ENCODE measurements at places on chromosomes 5 and 9.

DNA sequence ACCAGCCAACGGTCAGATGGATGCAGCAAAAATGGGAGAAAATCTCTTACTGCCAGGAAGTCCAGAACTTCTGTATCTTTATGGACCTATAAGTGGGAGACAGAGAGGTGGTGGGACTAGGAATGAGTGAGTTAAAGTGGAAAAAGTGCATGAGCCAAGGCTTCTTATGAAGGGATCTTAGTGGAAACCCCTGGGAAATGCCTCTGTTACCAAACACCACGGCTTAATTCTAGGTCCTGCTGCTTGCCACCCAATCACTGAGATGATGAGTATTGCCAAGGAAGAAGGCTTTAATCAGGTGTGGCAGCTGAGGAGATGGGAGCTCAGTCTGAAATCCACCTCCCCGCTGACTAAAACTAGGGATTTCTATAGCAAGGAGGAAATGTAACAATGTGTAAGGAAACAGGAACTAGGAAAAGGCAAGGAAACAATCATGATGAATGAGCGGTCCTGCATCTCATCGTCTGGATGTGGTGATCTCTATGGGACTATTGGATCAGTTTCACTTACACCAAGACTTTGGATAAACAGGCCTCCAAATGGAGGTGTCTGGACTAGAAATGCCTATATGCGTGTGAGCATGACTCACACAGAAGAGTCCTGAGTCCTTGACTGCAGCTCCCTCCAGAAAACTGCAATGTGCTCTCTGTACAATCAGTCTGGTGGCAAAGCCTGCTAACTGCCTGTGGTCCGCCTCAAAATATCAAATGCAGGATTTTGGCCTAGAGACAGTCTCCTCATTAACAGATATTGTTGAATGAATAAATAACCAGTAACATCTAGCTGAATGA is 98.2 kb upstream of the PRR16 start:
- DNase-seq: no peak

GRCh38 chr9:24382566-24382965 is 163.1 kb downstream of the IZUMO3 start:
- no peak for DNase-seq

DNA sequence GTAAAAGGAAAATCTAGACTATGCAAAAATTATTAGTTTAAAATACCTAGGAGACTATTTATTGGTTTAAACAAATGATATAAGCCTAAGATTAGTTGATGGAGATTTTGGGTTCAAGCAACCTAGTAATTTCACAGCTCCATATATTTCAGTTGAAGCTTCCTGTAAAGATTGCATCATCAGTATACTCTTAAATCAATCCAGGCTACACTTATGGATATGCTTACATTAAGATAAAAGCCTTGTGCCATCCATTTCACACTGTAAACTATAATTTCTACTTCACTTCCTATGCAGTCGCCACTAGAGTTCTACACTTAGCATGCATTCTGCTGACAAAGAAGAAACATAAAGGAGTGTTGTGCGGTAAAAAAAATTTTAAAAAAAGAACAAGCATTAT is 7.3 kb upstream of the LIX1 start:
- DNase-seq: no peak

- DNase-seq: no peak
Measured at GRCh38 chr5:173767574-173768266, 120.4 kb upstream of the CPEB4 start.

GRCh38 chr5:73417303-73418034 is 31.1 kb downstream of the FOXD1 start:
- DNase-seq: no peak

DNA sequence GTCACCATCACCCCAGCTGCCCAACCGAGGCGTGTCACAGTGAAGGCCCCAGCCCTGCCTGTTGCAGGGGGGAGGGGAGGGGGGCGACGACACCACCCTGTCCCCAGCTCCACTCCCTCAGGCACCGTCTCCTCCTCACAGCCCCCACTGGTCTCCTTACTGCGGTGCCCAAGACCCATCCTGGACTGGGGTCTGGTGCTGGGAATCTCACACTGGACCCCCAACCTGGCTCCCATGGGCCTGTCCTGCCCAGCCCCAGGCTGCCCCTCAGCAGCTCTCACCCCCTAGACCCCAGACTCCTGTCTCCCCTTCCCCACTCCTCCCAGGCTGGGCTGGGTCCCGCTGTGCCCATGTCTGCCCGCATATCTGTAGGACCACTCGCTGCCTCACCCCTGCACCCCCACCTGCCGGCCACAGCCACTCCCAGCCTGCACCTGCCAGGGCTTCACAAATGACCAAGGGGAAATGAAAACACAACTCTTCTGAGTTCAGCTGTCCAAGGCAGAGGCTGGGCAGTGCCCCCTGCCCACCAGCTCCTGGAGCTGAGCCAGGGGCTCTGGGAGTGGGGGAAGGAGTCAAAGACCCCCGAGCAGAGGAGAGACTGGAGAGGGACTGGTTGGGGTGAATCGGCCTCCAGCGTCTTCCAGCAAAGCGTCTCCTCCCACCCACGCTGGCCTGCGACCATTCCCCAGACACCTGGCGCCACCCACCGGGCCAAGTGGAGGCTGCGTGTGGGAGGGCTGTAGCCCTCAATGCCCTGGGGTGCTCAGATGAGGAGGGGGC is 32.6 kb upstream of the EGFL7 start:
- no peak for DNase-seq

DNA sequence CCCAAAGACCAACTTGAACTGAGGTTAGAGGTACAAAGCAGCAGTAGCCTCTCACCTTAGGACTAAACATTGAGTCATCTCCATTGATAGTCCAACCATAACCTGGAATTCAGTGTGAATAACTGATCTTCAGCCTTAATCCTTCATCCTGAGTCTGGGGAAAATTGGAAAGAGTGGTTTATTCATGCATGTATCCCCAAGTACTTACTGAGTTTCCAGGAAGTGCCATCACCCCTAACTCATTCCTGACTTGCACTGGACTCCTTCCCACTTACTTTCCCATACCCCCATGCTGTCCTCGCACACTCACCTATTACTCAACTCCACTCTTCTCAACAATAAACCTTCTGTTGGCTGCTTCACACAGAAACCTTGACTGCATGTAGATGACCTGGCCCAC is 161.4 kb upstream of the ZNF462 start:
- no peak for DNase-seq

DNA sequence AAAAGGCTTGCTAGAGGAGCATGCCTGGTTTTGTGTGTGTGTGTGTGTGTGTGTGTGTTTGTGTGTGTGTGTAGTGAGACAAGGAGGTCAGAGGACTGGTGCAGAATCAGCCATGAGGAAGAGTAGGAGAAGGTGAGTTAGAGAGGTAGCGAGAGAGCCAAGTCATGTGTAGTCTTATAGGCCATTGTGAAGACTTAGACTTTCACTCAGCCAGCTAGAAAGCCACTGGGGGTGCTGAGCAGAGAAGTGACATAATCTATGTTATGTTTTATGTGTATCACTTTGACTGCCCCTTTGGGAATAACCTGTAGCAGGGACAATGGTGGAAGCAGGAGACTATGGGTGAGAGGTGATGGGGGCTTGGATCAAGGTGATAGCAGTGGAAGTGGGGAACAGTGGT is 180.5 kb upstream of the CLINT1 start:
- no peak for DNase-seq

DNA sequence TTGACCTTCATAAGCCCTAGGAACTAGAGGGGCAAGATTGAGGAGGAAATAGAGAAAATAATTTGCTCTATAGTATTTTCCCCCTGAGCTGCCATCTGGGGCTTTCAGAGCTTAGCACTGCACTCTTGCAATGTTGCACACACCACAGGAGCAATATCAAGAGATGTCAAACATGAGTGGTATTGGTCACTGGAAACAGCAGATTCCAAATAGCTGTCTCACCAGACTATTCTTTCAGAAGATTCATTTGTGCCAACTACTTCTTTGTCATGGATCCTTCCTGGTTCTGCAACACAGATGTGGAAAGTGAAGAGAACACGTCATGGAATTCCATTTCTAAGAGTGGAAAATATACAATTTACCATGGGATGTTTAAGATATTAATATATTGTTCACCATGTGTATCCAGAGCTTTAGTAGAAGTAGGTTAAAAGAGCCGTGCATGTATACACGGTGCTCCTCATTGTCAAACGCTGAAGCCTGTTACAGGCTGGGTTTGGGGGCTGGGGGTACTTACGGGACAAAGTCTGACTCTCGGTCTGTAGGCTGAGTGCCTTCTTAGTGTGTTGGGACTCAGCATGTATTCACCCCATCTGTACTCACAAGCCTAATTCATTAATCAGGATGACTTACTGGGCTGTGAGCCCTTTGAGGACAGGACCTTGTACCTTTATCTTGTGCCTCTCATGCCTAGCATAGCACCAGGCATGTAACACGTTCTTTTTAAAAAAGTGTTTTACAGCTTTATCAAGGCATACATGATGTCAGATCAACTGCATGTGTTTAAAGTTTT is 31.4 kb upstream of the GDNF start:
- DNase-seq: no peak

GRCh38 chr9:34559624-34560455 is 29.7 kb downstream of the CNTFR start:
- DNase-seq: no peak

DNA sequence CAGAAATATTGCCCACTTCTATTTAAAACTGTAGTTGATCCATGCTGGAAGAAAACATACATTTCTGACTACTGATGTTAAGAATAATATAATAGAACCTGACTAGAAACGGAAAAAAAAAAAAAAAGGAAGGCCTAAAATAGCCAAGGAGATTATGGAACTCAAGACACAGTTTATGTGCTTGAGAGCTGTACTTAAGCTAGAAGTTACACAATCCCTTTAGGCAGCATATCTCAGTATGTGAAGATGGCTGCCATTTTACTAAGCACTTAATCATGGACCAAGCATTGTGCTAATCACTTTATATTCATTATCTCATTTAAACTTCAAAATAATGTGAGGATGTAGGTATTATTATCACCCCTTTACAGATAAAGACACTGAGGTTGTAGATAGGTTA is 73.0 kb upstream of the NR4A3 start:
- no peak for DNase-seq

- DNase-seq: no peak
Measured at GRCh38 chr5:40499518-40500273, 180.0 kb upstream of the PTGER4 start.

DNA sequence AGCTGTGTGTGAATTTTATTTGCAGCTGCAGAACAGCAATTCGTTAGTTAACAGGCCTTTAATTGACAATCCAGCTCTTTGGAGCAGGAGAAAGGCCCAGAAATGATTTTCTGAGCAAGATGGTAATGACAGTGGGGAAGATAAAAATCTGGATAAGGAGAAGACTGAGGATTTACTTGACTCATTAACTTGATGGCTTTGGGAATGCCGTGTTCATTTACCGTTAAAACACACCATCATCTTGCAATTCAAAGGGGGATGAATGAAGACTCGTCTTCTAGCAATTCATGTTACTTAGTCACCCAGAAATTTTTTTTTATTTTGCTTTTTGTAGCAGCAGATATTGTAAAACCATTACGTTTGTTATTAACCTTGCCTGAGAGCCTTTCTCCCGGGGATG is 52.0 kb downstream of the PTTG1 start:
- no peak for DNase-seq

- no peak for DNase-seq
Measured at GRCh38 chr9:4894076-4894475, 91.0 kb upstream of the JAK2 start.

DNA sequence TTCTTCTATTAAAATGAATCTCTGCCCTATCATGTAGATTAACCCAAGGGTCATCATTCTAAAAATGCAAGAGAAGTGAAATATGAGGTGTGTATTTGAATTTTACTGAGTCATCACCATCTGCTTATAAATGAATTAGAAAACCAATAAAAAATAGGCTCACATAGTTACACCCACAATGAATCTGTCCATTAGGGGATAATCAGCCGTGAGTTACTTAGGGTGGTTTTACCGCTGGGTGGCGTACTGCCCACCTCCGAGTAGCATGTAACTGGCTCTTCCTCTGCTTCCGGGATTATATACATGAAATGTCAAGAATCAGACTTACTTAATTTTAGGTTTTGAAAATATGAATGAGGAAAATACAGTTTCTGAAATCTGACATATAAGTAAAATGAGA is 332.9 kb upstream of the CCNG1 start:
- no peak for DNase-seq

DNA sequence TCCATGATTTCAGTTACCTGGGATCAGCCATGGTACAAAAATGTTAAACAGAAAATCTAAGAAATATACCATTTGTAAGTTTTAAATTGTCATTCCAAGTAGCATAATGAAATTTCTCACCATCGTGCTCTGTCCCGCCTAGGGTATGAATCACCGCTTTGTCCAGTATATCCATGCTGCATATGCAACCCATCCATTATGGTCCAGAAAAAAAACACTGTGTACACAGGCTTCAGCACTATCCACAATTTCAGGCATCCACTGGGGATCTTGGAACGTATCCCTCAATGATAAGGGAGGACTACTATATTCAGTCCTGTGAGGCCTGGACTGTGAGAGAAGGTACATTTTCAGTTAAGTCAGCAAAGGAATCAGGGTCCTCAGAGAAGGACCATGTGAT is 37.6 kb upstream of the HNRNPA0 start:
- DNase-seq: no peak

DNA sequence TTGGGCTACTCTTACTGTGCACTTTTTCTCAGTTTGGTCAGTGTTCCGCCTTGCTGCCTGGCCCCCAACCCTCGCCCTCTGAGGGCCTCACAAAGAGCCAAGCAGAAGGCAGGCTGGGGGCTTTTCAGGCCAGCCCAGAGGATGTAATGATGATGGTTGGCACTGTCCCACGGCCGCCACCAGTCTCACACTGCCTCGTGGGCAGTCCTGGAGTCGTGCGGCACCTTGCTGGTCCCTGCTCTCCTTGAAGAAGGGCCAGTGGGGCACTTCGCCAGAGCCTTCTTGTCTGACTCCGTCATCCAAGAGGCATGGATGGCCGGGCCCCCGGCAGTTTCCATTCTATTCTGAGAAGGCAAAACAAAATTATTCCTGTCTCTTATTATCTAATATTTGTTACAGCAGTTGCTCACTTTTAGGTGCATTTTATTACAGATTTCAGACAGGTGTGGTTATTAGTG is 21.0 kb downstream of the TENT4A start:
- no peak for DNase-seq

GRCh38 chr5:146529984-146530383 is 14.0 kb upstream of the GPR151 start:
- no peak for DNase-seq

DNA sequence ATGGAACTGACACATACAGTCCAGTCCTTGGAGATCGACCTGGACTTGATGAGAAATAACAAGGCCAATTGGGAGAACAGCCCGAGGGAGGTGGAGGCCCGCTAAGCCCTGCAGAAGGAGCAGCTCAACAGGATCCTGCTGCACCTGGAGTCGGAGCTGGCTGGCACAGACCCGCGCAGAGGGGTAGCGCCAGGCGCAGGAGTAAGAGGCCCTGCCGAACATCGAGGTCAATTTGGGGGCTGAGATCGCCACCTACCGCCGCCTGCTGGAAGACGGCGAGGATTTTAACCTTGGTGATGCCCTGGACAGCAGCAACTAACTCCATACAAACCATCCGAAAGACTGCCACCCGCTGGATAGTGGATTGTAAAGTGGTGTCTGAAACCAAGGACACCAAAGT is 1610.1 kb upstream of the ACO1 start:
- no peak for DNase-seq

- no peak for DNase-seq
Measured at GRCh38 chr5:60223342-60223741, 329.8 kb upstream of the PDE4D start.
